Body of pancreas (tissue), 4 donors: ENCODE measurements at places on chromosomes 4 and X. TPM values are rescaled to one million over a fixed set of nuclear protein-coding genes. Genes with fewer than 3 reads are reported as not detected.
A peak's percentile ranks its signal among the peaks of the same experiment; 100 is the strongest.

DNA sequence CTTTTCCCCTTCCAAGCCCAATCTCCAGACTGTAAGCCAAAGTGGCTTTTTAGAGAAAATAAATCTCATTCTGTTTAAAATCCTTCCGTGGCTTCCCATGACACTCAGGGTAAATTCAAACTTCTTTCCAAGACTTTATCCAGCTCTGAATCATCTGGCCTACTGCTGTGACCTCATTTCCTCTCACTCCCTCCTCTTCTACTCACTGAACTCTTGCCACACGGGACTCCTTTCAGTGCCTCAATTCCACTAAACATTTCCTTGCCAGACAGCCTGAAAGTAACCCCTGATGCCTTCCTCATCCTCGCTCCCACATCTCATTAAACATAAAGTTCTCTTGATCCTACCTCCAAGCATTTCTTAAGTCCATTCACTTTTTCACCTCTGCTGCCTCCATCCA, 27.8 kb upstream of the RNF128 start:
- H3K27me3 ChIP-seq, result no peaks in the 10 kb centered on the region
- no peaks in the 10 kb centered on the region for H3K36me3 ChIP-seq
- H3K4me3 ChIP-seq, result no peak overlapping the region

DNA sequence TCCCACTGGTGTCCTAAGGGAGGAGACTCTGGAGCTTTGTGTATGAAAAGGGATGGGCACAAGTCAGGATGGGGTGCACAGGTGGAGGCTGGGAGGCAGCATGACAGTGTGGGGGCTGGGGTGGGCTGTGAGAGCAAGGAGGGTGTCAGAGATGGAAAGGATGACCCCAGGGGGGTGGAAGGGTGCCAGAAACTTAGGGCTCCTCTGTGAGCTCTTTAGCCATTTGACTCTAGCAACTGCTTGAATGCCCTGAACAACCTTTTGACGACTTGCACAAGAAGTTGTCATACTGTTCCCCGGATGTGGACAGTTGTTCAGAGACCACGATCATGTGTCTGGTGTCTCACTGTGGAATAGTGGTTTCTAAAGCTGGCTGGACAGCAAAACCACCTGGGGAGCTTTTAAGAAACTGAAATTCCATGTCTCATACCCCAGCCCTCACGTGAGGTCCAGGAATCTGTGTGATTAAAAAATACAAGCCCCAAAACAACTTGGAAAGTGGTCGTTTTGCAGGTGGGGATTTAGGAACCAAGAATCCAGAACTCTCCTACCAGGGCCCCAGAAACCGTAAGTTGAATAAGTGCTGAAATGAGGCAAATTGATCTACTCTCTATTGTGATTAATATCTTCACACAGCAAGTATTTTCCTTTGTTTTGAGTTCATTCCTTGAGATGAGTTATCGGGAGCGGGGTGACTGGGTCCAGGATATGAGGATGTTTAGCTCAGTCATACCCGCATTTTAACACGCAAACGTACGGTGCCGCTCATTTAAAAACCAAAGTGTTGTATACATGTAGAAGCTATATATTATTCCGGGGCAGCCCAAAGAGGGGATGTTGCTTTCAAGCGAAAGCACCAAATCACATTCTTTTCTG, 3.4 kb downstream of the RHOH start:
- H3K27me3 ChIP-seq, result no peaks in the 10 kb centered on the region
- no peaks in the 10 kb centered on the region for H3K36me3 ChIP-seq
- H3K4me3 ChIP-seq, result no peak overlapping the region
- no peak overlapping the region for H3K27ac ChIP-seq
- no peaks in the 10 kb centered on the region for H3K4me1 ChIP-seq

GRCh38 chr4:75031775-75032174, 98.9 kb downstream of the PARM1 start:
- no peak for DNase-seq
- no peak overlapping the region for H3K4me3 ChIP-seq
- peaks cover 50% of the 10 kb centered on the region for H3K4me1 ChIP-seq
- no peaks in the 10 kb centered on the region for H3K36me3 ChIP-seq
- H3K27ac ChIP-seq, result peak overlapping the region; percentile 23

DNA sequence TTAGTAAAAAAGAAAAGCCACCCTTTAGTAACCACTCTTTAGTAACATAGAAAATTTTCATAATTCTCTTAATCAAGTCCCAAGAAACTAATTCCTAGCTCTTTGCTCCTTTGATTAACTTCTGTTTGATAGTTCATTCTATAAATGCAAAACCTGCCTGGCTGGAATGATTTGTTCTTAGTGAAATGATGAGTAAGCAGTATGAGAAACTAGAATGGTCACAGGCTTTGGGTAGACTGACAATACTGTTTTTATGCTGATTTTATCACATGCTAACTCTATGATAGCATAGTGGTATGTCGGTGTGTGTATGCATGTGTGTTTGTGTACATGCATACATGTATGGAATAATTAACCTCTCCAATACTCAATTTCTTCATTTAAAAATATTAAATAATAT, 81.2 kb downstream of the SYTL5 start:
- H3K27ac ChIP-seq, result no peak overlapping the region
- DNase-seq, result no peak
- no peaks in the 10 kb centered on the region for H3K4me1 ChIP-seq
- H3K36me3 ChIP-seq, result no peaks in the 10 kb centered on the region
- no peaks in the 10 kb centered on the region for H3K27me3 ChIP-seq

- H3K4me1 ChIP-seq, result no peaks in the 10 kb centered on the region
- DNase-seq, result no peak
- no peak overlapping the region for H3K4me3 ChIP-seq
- H3K36me3 ChIP-seq, result no peaks in the 10 kb centered on the region
- no peaks in the 10 kb centered on the region for H3K27me3 ChIP-seq
Measured at GRCh38 chrX:31652650-31653049, 580.8 kb upstream of the FTHL17 start.

DNA sequence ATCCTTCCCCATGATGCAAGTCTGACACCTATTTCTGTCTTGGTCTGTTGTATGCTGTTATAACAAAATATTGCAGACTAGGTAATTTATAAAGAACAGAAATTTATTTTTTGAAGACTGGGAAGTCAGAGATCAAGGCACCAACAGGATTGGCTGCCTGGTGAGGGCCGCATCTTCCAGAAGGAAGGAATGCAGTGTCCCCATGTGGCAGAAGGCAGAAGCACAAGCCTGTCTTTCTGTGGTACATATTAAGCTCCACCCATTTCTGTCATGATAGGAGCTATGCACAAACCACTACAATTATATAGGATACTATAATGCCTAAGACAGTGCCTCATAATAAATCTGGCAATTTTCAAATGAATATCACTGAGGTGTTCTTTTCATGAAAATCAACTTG, 502.3 kb upstream of the DIAPH2 start:
- H3K27me3 ChIP-seq, result no peaks in the 10 kb centered on the region
- H3K27ac ChIP-seq, result no peak overlapping the region
- no peaks in the 10 kb centered on the region for H3K36me3 ChIP-seq
- no peak for DNase-seq

- H3K27me3 ChIP-seq, result no peaks in the 10 kb centered on the region
- no peaks in the 10 kb centered on the region for H3K36me3 ChIP-seq
- no peak for DNase-seq
- H3K4me1 ChIP-seq, result peaks cover 7% of the 10 kb centered on the region
- H3K4me3 ChIP-seq, result no peak overlapping the region
Measured at GRCh38 chrX:13770013-13770535, 35.5 kb downstream of the OFD1 start.

DNA sequence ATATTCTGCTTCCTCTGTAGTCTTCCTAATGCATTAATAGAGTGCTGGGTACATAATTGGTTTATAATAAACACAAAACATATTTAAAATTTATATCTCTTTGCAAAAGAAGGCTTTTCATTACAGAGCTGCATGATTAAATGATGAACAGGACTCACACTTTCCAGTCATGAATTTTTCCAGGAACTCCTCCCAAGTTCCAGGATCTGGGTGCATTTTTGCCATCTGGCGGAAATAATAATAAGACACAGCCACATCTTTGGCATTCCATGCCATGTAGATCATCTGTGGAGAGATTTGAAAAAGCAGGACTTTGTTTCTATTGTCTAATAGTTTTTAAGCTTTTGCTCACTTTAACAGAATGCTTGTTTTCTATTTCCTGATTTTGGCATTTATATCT, 40.2 kb upstream of the SULT1B1 start:
- no peaks in the 10 kb centered on the region for H3K4me1 ChIP-seq
- DNase-seq, result no peak
- no peak overlapping the region for H3K4me3 ChIP-seq
- no peak overlapping the region for H3K27ac ChIP-seq
- H3K27me3 ChIP-seq, result no peaks in the 10 kb centered on the region

- H3K36me3 ChIP-seq, result no peaks in the 10 kb centered on the region
- no peaks in the 10 kb centered on the region for H3K27me3 ChIP-seq
- no peak overlapping the region for H3K4me3 ChIP-seq
- H3K4me1 ChIP-seq, result peaks cover 12% of the 10 kb centered on the region
- DNase-seq, result no peak
Measured at GRCh38 chr4:148062301-148062950, 330.5 kb downstream of the ARHGAP10 start.

DNA sequence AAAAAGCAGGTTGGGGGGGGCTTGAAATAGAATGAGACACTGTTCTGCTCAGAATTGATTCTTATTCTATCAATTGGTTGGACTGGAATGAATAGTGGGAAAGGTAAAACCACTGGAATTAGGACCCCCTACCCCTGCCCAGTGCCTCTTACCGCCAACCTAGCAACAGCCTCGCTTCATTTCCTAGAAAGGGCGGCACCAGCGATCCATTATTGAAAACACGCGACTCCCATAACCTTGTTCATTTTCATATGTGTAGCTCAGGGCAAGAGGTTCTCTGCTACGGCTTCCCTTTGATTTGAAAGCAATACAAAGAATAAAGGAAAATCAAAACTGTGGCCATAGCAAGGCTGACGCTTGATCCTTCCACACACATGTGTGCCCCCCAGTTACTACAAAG, 33.7 kb downstream of the IDS start:
- no peak overlapping the region for H3K4me3 ChIP-seq
- H3K4me1 ChIP-seq, result no peaks in the 10 kb centered on the region
- H3K36me3 ChIP-seq, result no peaks in the 10 kb centered on the region
- no peak for DNase-seq
- H3K27me3 ChIP-seq, result no peaks in the 10 kb centered on the region
- no peak overlapping the region for H3K27ac ChIP-seq

GRCh38 chr4:106677213-106677612, 308.6 kb upstream of the GIMD1 start:
- no peaks in the 10 kb centered on the region for H3K36me3 ChIP-seq
- no peak for DNase-seq
- H3K27ac ChIP-seq, result no peak overlapping the region
- no peaks in the 10 kb centered on the region for H3K4me1 ChIP-seq
- no peaks in the 10 kb centered on the region for H3K27me3 ChIP-seq

GRCh38 chrX:138287205-138287877, 424.2 kb downstream of the FGF13 start:
- no peak for DNase-seq
- H3K36me3 ChIP-seq, result no peaks in the 10 kb centered on the region

DNA sequence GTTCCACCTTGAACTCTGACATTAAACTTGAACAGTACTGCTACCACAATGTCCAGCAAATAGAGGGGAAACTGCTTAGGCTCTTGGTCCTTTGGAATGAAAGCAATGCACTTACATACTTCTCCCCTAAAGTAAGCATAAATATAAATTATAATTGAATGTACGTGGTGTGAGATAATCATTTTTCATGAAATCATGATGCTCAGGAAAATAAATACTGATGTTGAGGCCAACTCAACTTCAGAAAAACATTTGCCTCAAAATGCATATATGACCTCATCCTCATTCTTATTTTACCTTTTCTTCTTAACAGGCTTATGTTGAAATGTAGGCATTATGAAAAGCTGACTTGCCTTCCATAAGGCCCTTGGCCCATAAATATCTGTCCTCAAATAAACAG, 166.3 kb downstream of the KDR start:
- no peak overlapping the region for H3K4me3 ChIP-seq
- no peak overlapping the region for H3K27ac ChIP-seq
- no peaks in the 10 kb centered on the region for H3K36me3 ChIP-seq
- H3K27me3 ChIP-seq, result no peaks in the 10 kb centered on the region
- no peak for DNase-seq

- peaks cover 19% of the 10 kb centered on the region for H3K4me1 ChIP-seq
- no peak overlapping the region for H3K4me3 ChIP-seq
- H3K36me3 ChIP-seq, result peaks cover 2% of the 10 kb centered on the region
- H3K27ac ChIP-seq, result no peak overlapping the region
- no peak for DNase-seq
- no peaks in the 10 kb centered on the region for H3K27me3 ChIP-seq
Measured at GRCh38 chr4:170090352-170091052, 746 bp upstream of the AADAT start.

DNA sequence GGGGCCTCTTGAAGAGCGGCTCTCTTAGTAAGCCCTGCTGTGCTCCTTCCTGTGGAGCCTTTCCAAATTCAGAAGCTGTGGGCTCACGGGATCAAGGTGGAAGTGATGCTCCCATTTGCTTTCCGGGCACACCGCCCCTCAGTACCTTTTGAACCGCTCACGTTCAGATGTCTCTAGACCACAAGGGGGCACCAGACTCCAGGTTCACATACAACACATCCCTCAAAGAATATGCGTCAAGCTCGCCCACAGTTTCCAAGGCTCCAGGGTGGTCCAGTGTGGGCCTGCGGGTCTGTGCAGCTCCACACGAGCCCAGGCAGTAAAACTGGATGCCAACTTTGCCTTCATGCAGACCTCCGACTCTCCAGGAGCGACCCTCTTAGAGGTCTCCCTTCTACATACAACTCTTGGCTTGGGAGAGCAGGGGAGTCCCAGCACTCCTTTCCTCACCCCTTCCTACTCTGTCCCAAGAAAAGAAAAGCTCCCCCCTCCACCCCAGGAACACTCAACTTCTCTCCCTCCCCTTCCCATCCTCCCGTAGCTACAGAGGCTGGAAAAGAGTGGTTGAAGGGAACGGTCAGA, 11.0 kb downstream of the SUPT20HL1 start:
- no peak overlapping the region for H3K27ac ChIP-seq
- H3K36me3 ChIP-seq, result no peaks in the 10 kb centered on the region
- DNase-seq, result peak; percentile 64
- H3K27me3 ChIP-seq, result no peaks in the 10 kb centered on the region

GRCh38 chr4:170270628-170271027, 180.9 kb upstream of the AADAT start:
- no peak overlapping the region for H3K4me3 ChIP-seq
- H3K27me3 ChIP-seq, result no peaks in the 10 kb centered on the region
- no peak for DNase-seq
- no peaks in the 10 kb centered on the region for H3K36me3 ChIP-seq

- H3K36me3 ChIP-seq, result no peaks in the 10 kb centered on the region
- no peak overlapping the region for H3K27ac ChIP-seq
- H3K4me1 ChIP-seq, result no peaks in the 10 kb centered on the region
- no peak overlapping the region for H3K4me3 ChIP-seq
Measured at GRCh38 chr4:52551487-52551886, 107.6 kb downstream of the USP46 start.

- peaks cover 14% of the 10 kb centered on the region for H3K4me1 ChIP-seq
- H3K4me3 ChIP-seq, result no peak overlapping the region
- H3K27ac ChIP-seq, result no peak overlapping the region
- no peaks in the 10 kb centered on the region for H3K27me3 ChIP-seq
- no peaks in the 10 kb centered on the region for H3K36me3 ChIP-seq
- DNase-seq, result no peak
Measured at GRCh38 chr4:55008166-55009056, 117.0 kb downstream of the KDR start.

Gene MAGEA9B
- total RNA-seq, result not detected

Gene NAA10
- total RNA-seq, result 30.3 TPM

Gene RRH
- not detected for total RNA-seq

Gene HTATSF1
- total RNA-seq, result 27.8 TPM

Gene SGMS2
- total RNA-seq, result 36.9 TPM

Gene BGN
- 30.7 TPM for total RNA-seq

Gene POLN
- 4.9 TPM for total RNA-seq

Gene TKTL2
- not detected for total RNA-seq

Gene HOPX
- 1.6 TPM for total RNA-seq

Gene GIMD1
- not detected for total RNA-seq
